ENCODE measurements at places on chromosomes 1 and 21.

- DNase-seq = no peak
These were observed 991 bp downstream of the SELENBP1 start for GRCh38 chr1:151371370-151372057.

GRCh38 chr1:30087465-30087864 lies 635.9 kb downstream of the MATN1 start:
- no peak for DNase-seq

- no peak for DNase-seq
These were observed 137.8 kb downstream of the GALNT2 start for GRCh38 chr1:230204842-230205241.

DNA sequence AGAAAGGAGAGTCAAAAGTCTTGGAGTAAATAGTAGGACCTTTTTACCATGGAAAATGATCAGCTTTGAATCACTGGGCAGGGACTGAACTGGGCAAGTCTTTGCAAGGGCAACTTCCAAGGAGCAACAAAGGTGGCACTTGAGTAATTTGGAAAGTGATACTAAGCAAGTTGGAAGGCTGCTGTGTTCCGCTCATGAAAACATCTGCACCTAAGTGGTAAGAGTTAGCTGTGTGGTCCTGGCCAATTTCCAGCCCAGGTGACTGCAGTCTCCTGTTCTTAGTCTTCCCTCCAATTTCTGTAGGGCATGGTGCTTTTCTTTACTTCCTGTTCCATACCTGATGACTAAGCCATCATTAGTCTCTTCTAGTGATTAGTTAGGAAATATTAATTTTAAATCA lies 35.5 kb upstream of the PRDM2 start:
- no peak for DNase-seq

DNA sequence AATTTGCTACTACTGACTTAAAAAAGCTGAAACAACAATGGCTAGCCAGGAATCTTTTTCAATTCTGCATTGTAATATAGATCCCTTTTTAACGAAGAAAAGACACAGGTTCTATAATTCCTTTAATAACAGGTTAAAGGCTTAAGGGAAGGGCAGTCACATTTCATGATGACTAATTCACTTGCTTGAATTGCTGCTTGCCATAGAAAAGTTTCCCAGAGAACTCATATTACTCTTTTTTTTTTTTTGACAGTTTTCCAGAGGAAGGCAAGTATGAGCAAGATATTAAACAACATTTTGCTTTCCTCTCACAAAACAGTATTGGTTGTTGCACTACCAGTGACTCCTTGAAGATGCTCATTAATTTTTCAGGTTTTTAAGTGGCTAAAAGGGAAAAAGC lies 60.9 kb downstream of the IL23R start:
- no peak for DNase-seq

Measured in type B pancreatic cell (in vitro differentiated cells).